ENCODE measurements at places on chromosomes 16 and 17. TPM values are rescaled to one million over a fixed set of nuclear protein-coding genes. Genes with fewer than 3 reads are reported as not detected.
A peak's percentile ranks its signal among the peaks of the same experiment; 100 is the strongest.

EVPL gene
- total RNA-seq = 0.17 TPM

HOXB1 gene
- total RNA-seq = not detected

NPIPB6 gene
- 3.0 TPM for total RNA-seq

TMEM238L gene
- not detected for total RNA-seq

SDK2 gene
- total RNA-seq = 0.52 TPM

DNA sequence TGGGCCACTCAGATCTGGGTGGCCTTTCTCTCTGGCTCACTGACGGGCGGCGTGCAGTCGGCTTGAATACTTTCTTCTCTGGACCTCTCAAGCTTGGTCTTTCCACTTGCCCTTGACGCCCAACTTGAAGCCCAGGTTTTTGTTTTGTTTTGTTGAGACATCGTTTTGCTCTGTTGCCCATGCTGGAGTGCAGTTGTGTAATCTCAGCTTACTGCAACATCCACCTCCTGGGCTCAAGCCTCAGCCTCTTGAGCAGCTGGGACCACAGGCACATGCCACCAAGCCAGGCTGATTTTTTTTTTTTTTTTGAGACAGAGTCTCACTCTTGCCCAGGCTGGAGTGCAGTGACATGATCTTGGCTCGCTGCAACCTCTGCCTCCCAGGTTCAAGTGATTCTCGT lies 22.7 kb upstream of the KIF19 start:
- no peak overlapping the region for H3K27ac ChIP-seq
- H3K4me1 ChIP-seq = peaks cover 17% of the 10 kb centered on the region
- H3K27me3 ChIP-seq = peaks cover 7% of the 10 kb centered on the region

GRCh38 chr16:31105677-31106213 lies 2.4 kb upstream of the BCKDK start:
- DNase-seq = peak; percentile 95

GRCh38 chr17:36212966-36213365 lies 2.1 kb downstream of the CCL4L2 start:
- no peak overlapping the region for H3K4me3 ChIP-seq
- DNase-seq = no peak
- H3K36me3 ChIP-seq = no peaks in the 10 kb centered on the region
- H3K4me1 ChIP-seq = peaks cover 2% of the 10 kb centered on the region

- no peaks in the 10 kb centered on the region for H3K36me3 ChIP-seq
- no peak for DNase-seq
- peaks cover 55% of the 10 kb centered on the region for H3K27me3 ChIP-seq
- H3K4me3 ChIP-seq = no peak overlapping the region
- H3K27ac ChIP-seq = no peak overlapping the region
- peaks cover 3% of the 10 kb centered on the region for H3K4me1 ChIP-seq
Measured at GRCh38 chr17:80481284-80482057, 5.1 kb upstream of the NPTX1 start.

- H3K36me3 ChIP-seq = no peaks in the 10 kb centered on the region
- peaks cover 4% of the 10 kb centered on the region for H3K4me1 ChIP-seq
- H3K27me3 ChIP-seq = no peaks in the 10 kb centered on the region
- DNase-seq = no peak
- no peak overlapping the region for H3K27ac ChIP-seq
- H3K4me3 ChIP-seq = no peak overlapping the region
Measured at GRCh38 chr17:51748749-51749604, 409.5 kb downstream of the CA10 start.

DNA sequence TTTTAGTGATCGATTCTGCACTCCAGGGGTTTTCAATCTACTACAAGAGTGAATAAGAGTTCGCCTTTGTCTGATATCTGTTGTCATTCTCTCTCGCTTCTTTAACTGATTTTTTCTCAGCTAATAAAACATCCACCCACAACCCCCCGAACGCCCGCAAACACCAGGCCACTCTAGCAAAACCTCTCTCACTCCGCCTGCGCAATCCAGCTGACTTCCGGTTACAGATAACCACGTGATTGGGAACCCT lies 338 bp upstream of the RPL19 start:
- H3K4me3 ChIP-seq = peak overlapping the region; percentile 98
- DNase-seq = peak; percentile 96

DNA sequence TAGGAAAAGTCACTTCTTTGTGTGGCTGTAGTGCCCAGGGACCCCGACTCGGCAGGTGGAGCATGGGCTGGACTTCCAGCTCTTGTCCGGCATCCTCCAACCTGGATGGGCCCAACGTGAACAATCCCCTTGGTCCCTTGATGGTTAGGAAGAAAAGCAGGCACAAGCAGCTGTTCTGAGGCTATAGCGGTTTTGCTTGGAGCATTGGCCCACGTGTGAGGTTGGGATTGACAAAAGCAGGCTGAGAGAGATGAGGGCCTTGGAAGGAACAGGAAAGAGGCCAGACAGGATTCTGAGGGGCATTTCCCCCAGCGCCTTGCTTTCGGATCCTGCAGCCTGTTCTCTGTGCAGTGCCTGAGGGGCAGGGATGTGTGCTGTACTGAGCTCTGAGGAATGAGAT lies 28.1 kb downstream of the SCNN1B start:
- no peak for DNase-seq
- H3K4me3 ChIP-seq = no peak overlapping the region
- no peaks in the 10 kb centered on the region for H3K36me3 ChIP-seq
- H3K4me1 ChIP-seq = no peaks in the 10 kb centered on the region
- no peak overlapping the region for H3K27ac ChIP-seq

GRCh38 chr17:9768381-9768934 lies 22.9 kb downstream of the DHRS7C start:
- H3K36me3 ChIP-seq = no peaks in the 10 kb centered on the region
- no peaks in the 10 kb centered on the region for H3K4me1 ChIP-seq
- H3K27ac ChIP-seq = no peak overlapping the region
- H3K4me3 ChIP-seq = no peak overlapping the region

- no peak for DNase-seq
- no peak overlapping the region for H3K4me3 ChIP-seq
- H3K27me3 ChIP-seq = no peaks in the 10 kb centered on the region
- peaks cover 8% of the 10 kb centered on the region for H3K36me3 ChIP-seq
- H3K27ac ChIP-seq = no peak overlapping the region
Measured at GRCh38 chr16:17295948-17296347, 174.8 kb downstream of the XYLT1 start.

DNA sequence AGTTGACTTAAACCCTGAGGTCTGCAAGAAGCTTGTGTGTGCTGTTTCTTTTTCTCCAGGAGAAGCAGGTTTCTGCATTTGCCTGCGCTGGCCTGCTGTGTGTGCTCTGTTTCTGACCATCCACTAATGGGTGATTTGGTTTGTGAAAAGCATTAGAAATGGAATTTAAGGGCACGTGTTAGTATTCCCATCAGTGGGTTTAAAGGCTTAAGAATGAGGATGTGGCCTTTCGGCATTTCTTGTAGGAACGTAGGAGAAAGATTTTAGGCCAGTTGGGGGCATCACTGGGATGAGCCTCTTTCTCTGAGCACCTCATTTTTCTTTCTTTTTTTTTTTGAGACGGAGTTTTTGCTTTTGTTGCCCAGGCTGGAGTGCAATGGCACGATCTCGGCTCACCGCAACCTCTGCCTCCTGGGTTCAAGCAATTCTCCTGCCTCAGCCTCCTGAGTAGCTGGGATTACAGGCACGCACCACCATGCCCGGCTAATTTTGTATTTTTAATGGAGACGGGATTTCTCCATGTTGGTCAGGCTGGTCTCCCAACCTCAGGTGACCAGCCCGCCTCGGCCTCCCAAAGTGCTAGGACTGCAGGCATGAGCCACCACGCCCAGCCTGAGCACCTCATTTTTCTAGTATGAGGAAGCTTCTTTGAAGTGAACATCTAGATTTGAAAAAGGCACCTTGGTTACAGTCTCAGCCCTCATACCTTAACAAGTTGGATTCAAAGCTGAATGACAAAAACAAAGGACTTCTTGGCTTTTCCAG lies 110.3 kb downstream of the BANP start:
- H3K4me1 ChIP-seq = no peaks in the 10 kb centered on the region
- no peaks in the 10 kb centered on the region for H3K27me3 ChIP-seq
- H3K36me3 ChIP-seq = no peaks in the 10 kb centered on the region
- DNase-seq = no peak
- H3K4me3 ChIP-seq = no peak overlapping the region
- H3K27ac ChIP-seq = no peak overlapping the region

- no peaks in the 10 kb centered on the region for H3K36me3 ChIP-seq
- DNase-seq = no peak
- H3K27ac ChIP-seq = no peak overlapping the region
- no peak overlapping the region for H3K4me3 ChIP-seq
- no peaks in the 10 kb centered on the region for H3K4me1 ChIP-seq
Measured at GRCh38 chr17:10059684-10060211, 138.7 kb downstream of the GAS7 start.

DNA sequence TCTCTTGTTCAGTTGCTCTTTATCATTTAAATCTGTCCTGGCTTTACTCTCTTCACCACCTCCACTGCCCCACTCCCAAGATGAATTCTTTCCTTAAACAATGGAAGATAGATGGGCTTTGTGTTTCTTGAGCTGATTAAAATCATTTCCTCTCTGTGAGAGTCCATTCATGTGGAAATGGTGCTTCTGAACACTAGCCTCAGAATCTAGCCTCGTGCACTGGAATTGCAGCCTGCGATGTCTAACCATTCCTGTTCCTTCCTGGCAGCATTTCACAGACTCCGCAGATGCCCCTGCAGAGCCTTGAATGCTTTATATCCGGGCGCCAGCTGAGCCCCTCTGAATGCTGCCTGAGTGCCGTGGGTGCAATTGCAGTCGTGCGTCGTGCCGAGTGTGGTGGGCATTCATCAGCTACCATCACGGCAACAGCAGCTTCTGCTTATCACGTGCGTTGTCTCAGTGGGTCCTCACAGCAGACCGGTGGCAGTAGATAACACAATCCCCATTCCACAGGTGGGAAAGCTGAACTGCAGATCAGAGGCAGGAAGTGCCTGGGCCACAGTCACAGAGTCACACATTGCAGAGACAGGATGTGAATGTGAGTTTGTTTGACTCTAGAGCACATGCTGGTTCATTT lies 172.8 kb upstream of the WSCD1 start:
- DNase-seq = no peak
- H3K4me1 ChIP-seq = no peaks in the 10 kb centered on the region
- no peak overlapping the region for H3K27ac ChIP-seq
- no peak overlapping the region for H3K4me3 ChIP-seq

GRCh38 chr17:10733666-10734065 lies 3.8 kb upstream of the TMEM220 start:
- H3K36me3 ChIP-seq = no peaks in the 10 kb centered on the region
- H3K27me3 ChIP-seq = peaks cover 17% of the 10 kb centered on the region
- peaks cover 12% of the 10 kb centered on the region for H3K4me1 ChIP-seq
- no peak overlapping the region for H3K4me3 ChIP-seq
- no peak for DNase-seq

- peaks cover 56% of the 10 kb centered on the region for H3K4me1 ChIP-seq
- no peak for DNase-seq
- H3K27me3 ChIP-seq = no peaks in the 10 kb centered on the region
Measured at GRCh38 chr17:46121165-46121764, 72.0 kb downstream of the KANSL1 start.

- peaks cover 53% of the 10 kb centered on the region for H3K36me3 ChIP-seq
- peak overlapping the region; percentile 41 for H3K27ac ChIP-seq
- peak; percentile 61 for DNase-seq
- peak overlapping the region; percentile 73 for H3K4me3 ChIP-seq
- H3K4me1 ChIP-seq = peaks cover 58% of the 10 kb centered on the region
Measured at GRCh38 chr17:63707151-63707550, 7.2 kb upstream of the LIMD2 start.
